ENCODE measurements at places on chromosomes 3 and 15. TPM values are rescaled to one million over a fixed set of nuclear protein-coding genes. Genes with fewer than 3 reads are reported as not detected.

ISLR gene
- total RNA-seq = 0.35 TPM

MUSTN1 gene
- total RNA-seq = 0.84 TPM

MCTP2 gene
- 3.4 TPM for total RNA-seq

B3GNT5 gene
- 9.7 TPM for total RNA-seq

CFAP100 gene
- not detected for total RNA-seq

KIF23 gene
- total RNA-seq = 77.4 TPM

PRTG gene
- total RNA-seq = 3.4 TPM

NANOGP8 gene
- 31.9 TPM for total RNA-seq

CXCR6 gene
- total RNA-seq = not detected

LRTM1 gene
- total RNA-seq = not detected

TLR9 gene
- total RNA-seq = not detected

PSTPIP1 gene
- total RNA-seq = 0.63 TPM

CFAP91 gene
- 5.4 TPM for total RNA-seq

RCCD1 gene
- total RNA-seq = 18.8 TPM

CEP97 gene
- total RNA-seq = 15.1 TPM

MASP1 gene
- total RNA-seq = 3.2 TPM

ARPIN gene
- total RNA-seq = 3.1 TPM

GOLGA6A gene
- 3.3 TPM for total RNA-seq

FSD2 gene
- not detected for total RNA-seq

ZNF660 gene
- total RNA-seq = 11.7 TPM

KIF15 gene
- total RNA-seq = 26.4 TPM

FETUB gene
- total RNA-seq = not detected

ITGA11 gene
- 0.06 TPM for total RNA-seq

SNURF gene
- total RNA-seq = 76.5 TPM

KBTBD12 gene
- 0.63 TPM for total RNA-seq

PLXNB1 gene
- 115 TPM for total RNA-seq

WDR49 gene
- 3.2 TPM for total RNA-seq

SNTN gene
- not detected for total RNA-seq

AAGAB gene
- 52.7 TPM for total RNA-seq

LRRK1 gene
- 3.4 TPM for total RNA-seq

CLDN16 gene
- total RNA-seq = not detected

All from H1 (cell line).